ENCODE measurements at places on chromosomes 11 and 22.

GRCh38 chr22:35587447-35587870 is 29.7 kb downstream of the MB start:
- DNase-seq = no peak

GRCh38 chr22:25085156-25085555 is 114.5 kb upstream of the CRYBB3 start:
- no peak for DNase-seq

DNA sequence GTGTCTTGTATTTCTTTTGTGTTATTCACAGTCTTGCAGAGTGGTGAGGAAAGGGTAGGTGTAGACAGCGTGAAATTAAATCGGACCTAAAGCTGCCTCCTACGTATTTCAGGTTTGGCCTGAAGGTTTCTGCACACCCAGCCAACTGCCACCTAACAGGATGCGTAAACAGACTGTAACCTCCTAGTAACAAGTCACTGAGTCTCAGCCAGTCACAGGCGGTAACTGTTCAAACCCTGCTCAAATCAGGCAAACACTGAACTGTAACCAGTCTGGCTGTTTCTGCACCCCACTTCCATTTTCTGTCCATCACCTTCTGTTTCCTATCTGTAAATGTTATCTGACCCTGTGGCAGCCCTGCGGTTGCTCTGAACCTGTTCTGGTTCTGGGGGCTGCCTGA is 87.1 kb downstream of the ADAMTS15 start:
- DNase-seq = no peak

DNA sequence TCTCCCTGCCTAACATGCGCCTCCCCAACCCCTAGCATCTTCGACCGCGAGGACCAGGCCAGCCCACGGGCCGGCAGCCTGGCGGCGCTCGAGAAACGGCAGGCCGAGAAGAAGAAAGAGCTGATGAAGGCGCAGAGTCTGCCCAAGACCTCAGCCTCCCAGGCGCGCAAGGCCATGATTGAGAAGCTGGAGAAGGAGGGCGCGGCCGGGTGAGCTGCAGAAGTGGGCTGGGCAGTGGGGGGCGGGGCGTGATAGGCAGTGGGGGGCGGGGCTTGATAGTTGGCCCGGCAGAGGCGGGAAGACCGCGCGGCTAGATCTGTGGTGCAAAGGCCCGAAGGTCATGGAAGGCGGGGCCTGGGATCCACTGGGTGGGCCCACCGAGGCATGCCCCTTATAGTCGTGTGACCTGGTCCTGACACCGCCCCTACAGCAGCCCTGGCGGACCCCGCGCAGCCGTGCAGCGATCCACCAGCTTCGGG is 8.7 kb downstream of the SELENOM start:
- no peak for DNase-seq

- DNase-seq = peak; percentile 55
Measured at GRCh38 chr22:38017272-38017920, 33.0 kb upstream of the SOX10 start.

GRCh38 chr22:50600967-50601668 is 525 bp downstream of the MAPK8IP2 start:
- DNase-seq = no peak

DNA sequence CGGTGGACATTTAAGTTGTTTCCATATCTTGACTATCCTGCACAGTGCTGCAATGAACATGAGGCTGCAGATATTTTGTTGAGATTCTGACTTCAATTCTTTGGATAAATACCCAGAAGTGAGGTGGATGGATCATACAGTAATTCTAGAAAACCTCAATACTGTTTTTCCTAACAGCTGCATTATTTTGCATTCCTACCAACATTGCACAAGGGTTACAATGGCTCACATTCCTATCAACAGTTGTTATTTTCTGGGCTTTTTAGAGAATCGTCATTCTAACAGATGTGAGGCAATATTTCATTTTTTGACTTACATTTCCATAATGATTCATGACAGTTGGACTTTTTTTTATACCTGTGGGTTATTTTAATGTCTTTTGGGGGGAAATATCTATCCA is 716.9 kb upstream of the ANO3 start:
- no peak for DNase-seq

GRCh38 chr11:84720706-84721402 is 906.3 kb downstream of the DLG2 start:
- DNase-seq = peak; percentile 14

DNA sequence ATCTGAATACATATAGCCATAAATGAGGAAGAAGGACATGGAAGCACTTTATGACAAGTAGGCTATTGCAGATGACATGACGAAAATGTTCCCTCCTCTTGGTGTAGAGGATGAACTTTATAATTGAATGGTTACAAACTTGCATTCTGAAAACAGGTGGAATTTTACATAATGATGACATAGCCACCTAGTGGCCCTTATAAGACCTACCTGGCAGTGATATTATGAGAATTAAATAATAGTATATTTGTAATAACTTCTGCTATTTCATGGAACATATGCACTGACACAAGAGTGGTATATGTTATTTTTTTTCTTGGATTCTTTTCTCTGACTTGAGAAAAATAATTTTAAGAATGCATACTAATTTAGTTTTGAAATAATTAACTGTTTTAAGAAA is 22.9 kb downstream of the TRIM22 start:
- no peak for DNase-seq

DNA sequence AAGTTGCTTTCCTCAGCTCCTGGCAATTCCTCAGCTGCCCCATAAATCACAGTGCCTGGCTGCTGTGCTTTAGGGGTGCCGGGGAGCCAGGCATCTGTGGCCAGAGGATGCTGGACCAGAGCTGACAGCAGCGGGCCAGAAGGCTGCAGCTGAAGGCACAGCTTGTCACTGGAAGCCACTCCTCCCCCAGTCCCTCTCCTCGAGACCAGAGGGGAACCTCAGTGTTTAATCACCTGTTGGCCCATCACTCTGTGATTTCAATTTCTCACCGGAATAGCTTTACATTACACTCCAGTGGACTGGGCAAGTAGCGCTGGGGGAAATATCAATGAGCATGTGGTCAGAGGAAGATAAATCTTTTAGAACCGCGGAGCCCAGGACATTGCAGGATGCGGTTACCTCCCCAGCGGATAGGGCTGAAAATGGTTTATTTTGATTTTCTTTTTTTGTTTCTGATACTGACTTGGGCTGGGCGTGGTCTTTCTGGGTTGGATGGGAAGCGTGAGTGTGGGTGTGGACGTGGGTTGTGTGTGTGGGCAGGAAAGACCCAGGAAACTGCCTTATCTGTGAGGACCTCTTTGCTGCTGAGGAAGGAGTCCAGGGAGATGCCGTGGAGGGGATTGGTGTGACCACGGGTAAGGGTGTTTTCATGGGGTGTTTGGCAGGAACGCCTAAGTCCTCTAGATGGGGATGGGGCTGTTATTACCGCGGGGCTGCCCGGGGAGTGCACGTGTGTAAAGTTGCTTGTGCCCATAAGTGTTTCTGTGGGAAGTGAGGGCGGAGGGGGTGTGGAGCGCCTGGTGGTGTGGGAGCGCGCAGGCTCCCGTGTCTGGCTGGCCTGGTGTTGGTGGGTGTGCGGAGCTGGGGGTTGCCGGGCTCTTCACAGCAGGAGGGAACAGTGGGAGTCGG is 4.0 kb downstream of the DAGLA start:
- peak; percentile 47 for DNase-seq
